ENCODE measurements at places on chromosomes 12 and 14.

DNA sequence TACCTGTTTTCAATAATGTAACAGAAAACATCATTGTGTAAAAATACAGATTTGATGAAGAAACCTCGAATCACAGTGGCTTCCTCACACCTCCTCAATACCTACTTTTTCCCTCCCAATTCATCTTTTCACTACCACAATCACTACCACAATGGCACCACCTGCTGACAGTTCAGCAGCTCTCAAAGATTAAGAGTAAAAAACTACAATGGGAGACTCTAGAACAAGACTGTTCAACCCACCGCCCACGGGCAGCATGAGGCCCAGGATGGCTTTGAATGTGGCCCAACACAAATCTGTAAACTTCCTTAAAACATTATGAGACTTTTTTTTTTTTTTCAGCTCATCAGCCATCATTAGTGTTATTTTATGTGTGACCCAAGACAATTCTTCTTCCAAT is 15.2 kb downstream of the MED6 start:
- no peak for DNase-seq

GRCh38 chr12:3132636-3133404 is 55.6 kb downstream of the TSPAN9 start:
- no peak for DNase-seq

DNA sequence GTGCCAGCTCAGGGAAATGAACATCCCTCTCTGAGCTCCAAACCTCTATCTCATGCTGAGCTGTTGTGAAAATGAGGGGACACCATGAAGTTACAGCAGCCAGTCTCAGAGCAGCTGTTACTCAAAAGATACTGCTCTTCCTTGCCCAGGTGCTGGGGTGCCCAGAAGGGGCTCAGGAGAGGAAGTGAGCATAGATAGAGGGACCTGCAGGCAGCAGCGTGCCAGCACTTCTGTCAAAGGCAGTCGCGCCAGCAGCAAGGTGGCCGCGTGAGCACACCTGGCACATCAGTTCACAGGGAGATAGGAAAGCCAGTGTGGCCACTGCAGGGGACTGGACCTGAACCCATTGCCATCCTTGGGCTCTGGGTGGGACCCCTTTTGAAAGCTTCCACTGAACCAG is 27.8 kb downstream of the C14orf132 start:
- no peak for DNase-seq

DNA sequence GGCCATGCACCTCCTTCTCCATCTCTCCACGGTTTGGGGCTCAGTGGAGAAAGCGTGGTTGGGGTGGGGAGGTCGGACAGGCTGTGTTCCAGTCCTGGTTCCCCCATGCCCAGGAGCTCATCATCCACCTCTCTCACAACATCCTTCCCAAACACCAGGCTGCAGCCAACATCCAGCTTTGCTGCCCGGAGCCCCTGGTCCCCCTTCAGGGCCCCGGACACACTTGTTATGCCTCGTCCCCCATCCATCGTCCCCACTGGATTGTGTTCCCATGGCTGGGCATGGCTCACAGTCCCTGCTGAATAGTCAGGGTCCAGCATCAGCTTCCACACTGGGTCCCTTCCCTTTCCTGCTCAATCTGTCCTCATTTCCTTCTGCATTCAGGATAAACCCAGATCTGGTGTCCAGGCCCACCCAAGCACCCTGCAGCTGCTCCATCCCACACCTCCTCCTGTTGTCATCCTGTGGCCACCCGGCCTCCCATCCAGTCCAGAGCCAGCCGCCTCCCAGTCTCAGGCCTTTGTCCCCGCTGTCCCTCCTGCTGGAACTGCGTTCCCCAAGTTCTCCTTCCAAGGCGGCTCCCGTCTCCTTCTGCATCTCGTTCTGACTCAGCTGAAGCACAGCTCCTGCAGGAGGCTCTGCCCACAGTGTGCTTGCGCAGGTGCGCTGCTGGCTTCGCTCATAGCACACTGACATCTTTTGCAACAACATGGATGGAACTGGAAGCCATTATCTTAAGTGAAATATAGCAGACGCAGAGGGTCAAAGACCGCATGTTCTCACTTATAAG is 211.4 kb upstream of the RTL1 start:
- DNase-seq: no peak

DNA sequence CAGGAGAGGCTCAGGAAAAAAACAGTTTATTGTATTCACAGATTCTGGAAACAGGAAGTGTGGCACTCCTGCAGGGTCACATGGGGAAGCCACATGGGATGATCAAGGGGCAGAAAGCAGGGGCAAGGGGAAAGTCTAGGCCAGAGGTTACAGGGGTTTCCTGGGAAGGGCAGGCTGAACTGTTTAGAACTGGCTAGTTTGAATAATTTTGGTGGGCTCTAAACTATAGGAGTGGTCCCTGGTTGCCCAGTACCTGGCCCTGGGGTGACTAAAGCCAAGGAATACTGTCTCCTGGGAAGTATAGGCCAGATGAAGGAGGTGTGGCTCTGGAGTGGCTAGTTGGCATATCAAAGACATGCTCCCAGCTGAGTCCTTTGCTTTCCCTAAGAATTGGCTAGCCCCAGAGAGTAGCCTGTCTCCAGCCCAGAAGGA is 169.2 kb downstream of the SLC41A2 start:
- no peak for DNase-seq

DNA sequence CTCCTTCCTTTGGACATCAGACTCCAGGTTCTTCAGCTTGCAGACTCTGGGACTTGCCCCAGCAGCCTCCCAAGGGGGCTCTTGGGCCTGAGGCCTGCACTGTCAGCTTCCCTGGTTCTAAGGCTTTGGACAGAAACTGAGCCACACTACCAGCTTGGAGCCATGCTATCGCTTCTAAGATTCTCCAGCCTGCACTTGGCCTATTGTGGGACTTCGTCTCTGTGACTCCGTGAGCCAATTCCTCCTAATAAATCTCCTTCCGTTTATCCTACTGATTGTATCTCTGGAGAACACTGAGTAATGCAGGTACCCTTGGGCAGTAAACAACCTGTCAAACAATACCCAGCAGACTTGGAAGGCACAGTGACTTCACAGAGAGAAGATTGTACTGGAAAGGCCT is 24.9 kb upstream of the RHOJ start:
- no peak for DNase-seq

GRCh38 chr14:93100570-93100969 is 15.2 kb downstream of the ITPK1 start:
- DNase-seq: no peak

- DNase-seq: no peak
Measured at GRCh38 chr14:30317729-30318128, 241.2 kb upstream of the G2E3 start.

GRCh38 chr12:10753059-10753458 is 29.9 kb upstream of the YBX3 start:
- DNase-seq: no peak

DNA sequence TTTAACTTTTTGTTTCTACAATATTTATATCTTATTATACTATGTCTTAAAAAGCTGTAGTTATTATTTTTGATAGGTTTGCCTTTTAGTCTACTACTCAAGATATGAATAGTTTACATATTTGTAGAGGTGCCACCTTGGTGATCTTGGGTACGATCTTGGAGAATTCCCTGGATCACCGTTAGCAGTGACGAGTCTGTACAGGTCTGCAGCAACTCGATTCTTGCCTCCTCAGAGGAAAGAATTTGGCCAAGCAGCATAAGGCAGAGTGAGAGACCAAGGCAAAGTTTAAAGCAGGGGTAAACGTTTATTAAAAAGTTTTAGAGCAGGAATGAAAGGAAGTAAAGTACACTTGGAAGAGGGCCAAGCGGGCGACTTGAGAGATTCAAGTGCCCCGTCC is 3.1 kb upstream of the TCTN2 start:
- DNase-seq: no peak

DNA sequence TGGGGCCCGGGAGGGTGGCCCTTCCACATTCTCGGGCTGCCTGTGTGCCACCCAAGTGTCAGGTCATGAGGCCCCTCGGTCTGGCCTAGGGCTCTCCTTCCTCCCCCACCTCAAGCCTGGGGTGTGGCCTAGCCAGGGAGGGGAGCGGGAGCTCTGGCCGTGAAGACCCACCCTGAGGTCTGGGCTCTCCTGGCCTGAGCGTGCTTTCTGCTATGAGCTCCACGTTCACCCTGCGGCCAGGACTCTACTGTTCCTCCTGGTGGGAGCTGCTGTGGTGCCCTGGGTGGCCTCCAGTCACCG is 12.0 kb downstream of the PACS2 start:
- no peak for DNase-seq

DNA sequence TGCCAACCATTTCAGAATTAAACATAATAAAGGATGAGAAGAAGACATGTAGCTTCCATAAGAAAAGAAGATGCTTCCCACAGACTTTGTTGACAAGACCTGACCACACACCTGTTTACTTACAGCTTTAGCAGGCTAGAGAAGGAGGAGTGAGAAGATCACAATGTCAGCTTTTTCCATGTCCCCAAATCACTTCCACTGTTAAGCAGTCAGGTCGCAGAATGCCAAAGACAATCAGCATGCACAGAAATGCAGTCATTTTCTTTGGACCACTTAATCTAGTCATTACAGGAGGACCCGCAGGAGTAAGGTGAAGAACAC is 314.9 kb downstream of the SSPN start:
- no peak for DNase-seq

- no peak for DNase-seq
Measured at GRCh38 chr12:90589956-90590355, 365.0 kb downstream of the CCER1 start.

DNA sequence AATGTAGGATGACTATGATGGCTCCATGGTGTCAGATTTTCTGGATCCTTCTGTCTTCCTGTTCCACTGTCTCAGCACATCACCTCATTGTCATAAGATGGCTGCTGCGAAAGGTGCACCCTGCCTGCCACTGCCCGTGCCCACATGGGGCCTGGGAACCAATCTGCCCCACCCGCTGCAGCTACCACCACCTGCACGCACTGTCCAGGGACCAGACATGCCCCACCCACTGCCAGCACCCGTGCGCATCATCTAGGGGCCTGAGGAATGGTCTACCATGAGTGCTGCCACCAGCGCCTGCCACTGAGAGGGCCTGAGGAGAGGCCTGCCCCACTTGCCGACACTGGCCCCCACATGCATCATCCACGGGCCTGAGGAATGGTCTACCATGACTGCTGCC is 23.8 kb downstream of the CYP46A1 start:
- DNase-seq: no peak

Measured in stimulated activated CD8-positive, alpha-beta memory T cell treated with anti-CD3 and anti-CD28 coated beads, Interleukin-2, amount 100 ng/mL, for 48 hours (primary cell).